ENCODE measurements at places on chromosomes 12 and 14.

DNA sequence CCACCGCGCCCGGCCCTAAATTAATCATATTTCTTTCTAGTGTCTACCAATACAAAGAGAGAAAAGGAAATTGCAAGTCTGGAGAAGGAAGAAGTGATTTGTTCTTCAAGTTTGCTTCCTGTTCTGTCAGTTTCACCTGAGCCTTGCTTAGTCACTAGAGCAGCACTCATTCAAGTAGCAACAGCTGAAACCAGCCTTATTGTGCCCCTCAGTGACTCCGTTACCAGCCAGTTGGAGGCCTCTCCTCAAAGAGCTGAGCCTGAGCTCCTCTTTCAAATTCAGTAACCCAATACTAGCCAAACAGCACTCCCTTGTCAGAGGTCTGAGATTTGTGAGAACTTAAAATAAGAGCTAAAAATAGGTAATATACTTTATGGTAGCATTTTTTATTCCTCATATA lies 17.4 kb downstream of the PAWR start:
- no peak for DNase-seq

DNA sequence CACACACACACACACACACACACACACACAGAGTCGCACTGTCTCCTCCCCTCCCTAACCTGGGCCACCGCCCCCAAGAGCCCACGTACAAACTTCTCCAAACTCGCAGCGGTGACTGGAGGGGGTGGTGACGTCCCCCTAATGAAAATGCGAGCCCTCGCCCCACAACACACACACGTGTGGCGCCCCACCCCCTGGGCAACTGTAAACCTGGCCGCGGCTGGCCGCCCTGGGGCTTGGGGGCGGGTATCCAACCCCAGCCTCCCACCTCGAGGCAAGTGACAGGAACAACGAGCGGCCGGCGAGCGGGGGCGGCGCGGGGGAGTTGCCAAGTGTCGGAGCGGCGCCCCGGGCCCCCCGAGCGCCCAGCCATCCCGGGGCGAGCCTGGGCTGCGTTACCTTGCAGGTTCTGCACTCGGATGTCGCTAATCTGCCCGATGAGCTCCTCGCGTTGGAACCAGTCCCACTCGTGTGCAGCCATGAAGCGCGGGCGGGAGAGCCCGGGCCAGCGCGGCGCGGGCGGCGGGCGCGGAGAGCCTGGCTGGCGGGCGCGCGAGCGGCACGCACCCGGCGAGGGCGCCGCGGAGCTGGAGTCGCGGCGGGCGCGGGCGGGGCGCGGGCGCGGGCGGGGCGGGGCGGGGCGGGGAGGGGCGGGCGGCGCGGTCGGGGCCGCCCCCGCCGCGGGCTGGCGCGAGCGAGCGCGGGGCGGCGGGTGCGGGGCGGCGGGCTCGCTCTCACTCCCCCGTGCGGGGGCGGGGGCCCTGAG lies at the start of gene CLMN:
Gene CLMN, minus strand, starts transcription at position 597 of the 766 bp plus-strand sequence. Its CDS starts 116 bp downstream, at position 481.
- DNase-seq, result peak; percentile 9

- DNase-seq, result no peak
Measured at GRCh38 chr12:56978397-56979138, 21.2 kb upstream of the RDH16 start.

GRCh38 chr14:49428076-49428475 lies 158.1 kb downstream of the RPS29 start:
- no peak for DNase-seq

- no peak for DNase-seq
Measured at GRCh38 chr14:24436355-24437019, 6.1 kb downstream of the SDR39U1 start.

- DNase-seq, result no peak
Measured at GRCh38 chr12:111197376-111197944, 171.4 kb downstream of the PHETA1 start.

DNA sequence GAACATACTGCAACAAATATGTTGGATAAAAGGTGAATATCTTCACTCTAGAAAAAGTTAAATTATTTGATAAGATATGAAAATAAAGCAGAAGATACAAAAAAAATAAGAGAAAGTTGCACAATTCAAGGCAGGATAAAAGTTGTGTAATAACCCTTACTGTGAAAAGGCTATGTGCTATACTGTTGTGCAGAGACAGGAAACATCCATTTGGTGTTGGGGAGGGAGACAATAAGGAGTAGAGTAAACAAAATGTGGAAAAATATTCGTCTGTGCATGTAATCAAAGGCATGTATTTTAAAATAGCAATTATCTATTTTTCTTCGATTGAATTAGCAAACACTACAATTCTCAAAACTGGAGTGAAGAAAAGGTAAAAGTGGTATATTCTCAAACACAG lies 34.8 kb downstream of the PTHLH start:
- DNase-seq, result no peak

GRCh38 chr14:81313200-81313599 lies 86.9 kb downstream of the STON2 start:
- no peak for DNase-seq

GRCh38 chr12:30692470-30692869 lies 3.2 kb downstream of the IPO8 start:
- DNase-seq, result no peak

GRCh38 chr14:104822821-104823615 lies 22.1 kb downstream of the ZBTB42 start:
- DNase-seq, result no peak

DNA sequence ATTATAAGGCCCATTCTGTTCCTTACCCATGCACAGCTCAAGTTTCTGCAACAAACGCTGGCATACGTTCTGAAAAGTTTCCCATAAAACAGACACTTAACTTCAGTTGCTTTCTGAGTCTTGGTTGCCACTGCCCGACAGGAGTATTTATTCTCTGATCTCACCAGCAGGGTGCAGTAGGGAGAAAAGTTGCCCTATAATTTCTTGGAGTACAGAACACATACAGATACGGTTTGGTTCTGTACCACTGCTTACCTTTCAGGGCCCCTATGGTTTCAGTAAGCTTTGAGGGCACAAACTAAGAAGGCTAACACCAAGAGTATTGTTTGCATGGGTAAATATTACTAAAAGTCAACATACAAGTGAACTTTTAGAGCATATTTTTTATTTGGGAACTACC lies 77.9 kb downstream of the SPATA7 start:
- DNase-seq, result no peak

- no peak for DNase-seq
Measured at GRCh38 chr14:23366426-23366921, 1.5 kb upstream of the EFS start.

DNA sequence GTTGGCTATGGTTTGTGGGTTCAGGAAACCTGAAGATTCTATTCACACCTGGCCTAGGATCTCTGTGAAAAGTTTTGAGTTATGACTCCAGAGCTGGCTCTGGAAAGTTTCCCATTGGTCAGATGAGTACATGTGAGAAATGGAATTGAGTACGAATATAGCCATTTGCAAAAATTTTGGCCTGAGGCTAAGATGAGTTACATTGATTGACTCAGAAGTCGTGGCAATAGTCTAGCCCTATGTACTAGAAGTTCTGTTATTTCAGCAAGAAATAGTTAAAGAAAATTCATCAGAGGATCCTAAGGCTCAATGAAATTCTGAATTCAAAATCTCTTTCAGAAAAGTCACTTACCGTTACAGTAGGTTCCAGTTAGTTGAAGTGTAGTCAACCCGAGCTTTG lies 109.9 kb downstream of the PTCSC3 start:
- DNase-seq, result no peak
